T-helper 22 cell (primary cell): ENCODE measurements at places on chromosomes 12 and 14.

- DNase-seq: no peak
These were observed 42.1 kb downstream of the CCDC91 start for GRCh38 chr12:28232211-28232928.

DNA sequence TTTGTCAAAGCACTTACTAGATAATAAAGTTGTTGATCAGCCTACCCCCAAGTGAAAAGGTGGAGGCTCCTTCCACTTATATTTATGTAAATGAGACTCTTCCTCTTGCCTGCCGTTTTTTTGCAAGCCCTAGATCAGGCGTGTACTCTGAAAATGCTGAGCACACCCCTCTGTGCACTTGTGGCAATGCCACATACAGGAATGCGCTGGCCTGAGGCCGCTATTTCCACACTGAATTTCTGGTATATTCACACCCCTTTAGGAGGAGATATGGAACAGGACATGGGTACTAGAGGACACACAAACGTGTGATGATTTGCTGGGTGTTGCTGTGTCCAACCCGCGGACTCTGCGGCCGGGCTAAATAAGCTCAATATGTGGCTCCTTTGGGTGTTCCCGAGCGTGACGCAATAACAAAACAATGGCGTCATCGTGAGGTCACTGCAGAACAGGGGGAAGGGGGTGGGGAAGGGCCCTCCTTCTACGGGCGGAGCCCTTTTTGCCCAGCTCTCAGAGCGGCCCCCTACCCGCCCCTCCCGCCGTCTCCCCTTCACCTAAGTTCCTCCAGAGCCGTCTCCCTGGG, 554 bp upstream of the TSPAN31 start:
- DNase-seq: peak; percentile 53

GRCh38 chr12:80553316-80553715, 109.3 kb downstream of the PTPRQ start:
- no peak for DNase-seq

DNA sequence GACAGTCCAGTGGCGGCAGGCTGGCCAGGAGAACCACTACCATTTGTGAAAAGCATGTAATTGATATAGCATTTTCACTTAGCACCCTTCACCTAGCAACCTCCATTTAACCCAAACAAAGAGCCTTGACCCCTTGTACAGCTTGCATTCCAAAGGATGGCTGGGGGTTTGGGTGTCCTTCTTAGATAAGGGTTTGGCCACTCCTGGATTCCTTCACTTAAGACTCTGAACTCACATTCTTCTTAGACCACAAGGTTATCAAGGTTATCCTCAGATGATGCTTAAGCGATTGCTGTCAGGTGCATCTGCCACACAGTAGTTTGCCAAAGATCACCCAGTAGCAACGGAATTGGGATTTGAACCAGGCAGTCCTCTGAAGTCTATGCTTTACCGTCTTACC, 102.8 kb downstream of the ZNF664 start:
- DNase-seq: no peak

DNA sequence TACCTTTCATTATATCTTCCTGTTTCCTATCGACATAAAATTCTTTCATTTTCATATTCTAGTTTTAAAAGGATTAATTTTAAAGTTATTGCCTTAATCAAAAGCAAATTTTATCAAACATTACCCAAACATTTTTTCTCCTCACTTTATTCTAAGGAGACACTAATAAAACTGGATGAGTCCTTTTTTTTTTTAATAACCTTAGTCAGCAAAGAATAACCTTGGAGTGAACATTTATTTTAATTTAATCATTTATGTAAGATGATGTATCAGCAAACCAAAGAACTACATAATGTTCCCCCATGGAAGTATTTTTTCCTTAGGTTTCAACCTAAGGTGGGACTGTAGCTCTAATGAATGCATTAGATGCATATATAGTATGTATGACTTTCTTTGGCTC, 83.9 kb downstream of the RAD52 start:
- no peak for DNase-seq

- no peak for DNase-seq
These were observed 159.7 kb downstream of the ANKS1B start for GRCh38 chr12:99824900-99825542.
